Renal cortical epithelial cell (primary cell): ENCODE measurements at places on chromosomes 16 and 17.

- no peak for DNase-seq
These were observed 62.4 kb upstream of the TBX2 start for GRCh38 chr17:61337290-61337689.

DNA sequence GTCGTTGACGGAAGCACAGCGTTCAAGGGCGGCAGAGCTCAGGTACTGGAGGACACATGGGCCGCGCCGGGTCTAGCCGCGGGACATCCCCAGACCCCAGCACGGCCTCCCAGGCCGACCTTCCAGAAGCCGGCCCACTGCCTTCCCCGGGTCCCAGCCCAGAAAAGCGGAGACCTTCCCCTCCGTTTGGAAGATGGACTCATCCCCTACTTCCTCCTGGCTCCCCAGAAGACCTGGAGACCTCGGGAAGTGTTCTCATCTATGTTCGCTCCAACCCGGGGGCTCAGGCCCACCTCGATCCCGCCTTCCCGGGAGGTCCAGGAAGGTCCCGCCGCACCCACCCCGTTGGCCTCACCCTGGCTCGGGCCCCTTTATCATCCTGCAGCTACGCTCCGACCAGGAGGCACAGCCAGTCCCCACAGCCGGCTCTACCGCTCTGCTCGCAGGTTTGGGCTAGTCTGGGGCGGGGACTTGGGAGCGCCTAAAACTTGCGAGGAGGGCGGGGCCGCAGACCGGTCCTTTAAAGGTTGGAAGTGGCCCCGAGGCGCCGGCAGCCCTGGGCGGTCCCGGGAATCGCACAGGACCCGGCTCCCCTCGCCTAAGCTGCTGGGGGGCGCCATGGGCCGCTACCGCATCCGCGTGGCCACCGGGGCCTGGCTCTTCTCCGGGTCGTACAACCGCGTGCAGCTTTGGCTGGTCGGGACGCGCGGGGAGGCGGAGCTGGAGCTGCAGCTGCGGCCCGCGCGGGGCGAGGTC lies at the start of gene ALOX12:
ALOX12 (plus strand) TSS at position 550 of the 756 bp plus-strand sequence; CDS start at position 619, 69 bp downstream.
- DNase-seq: no peak

DNA sequence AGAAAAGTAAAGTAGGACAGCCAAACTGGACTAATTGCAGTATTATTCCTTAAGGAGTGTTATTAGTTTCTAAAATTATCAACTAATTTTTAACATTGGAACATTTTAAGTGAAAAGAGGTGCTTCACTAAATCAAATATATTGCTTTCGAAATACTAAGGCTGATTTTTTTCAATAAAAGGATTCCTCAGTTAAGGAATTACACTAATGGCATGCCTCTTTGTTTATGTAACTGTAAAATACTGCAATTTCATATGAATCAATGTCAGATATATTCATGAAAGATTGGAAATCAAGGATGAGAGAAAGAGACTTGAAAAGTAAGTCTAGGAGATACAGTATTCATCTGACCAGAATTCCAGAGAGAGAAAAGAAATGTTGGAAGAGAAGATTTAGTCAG lies 129.8 kb downstream of the TANC2 start:
- no peak for DNase-seq

- DNase-seq: no peak
These were observed 79.6 kb downstream of the TMEM132E start for GRCh38 chr17:34658811-34659560.

GRCh38 chr17:17159571-17159970 lies 46.6 kb downstream of the PLD6 start:
- DNase-seq: no peak

DNA sequence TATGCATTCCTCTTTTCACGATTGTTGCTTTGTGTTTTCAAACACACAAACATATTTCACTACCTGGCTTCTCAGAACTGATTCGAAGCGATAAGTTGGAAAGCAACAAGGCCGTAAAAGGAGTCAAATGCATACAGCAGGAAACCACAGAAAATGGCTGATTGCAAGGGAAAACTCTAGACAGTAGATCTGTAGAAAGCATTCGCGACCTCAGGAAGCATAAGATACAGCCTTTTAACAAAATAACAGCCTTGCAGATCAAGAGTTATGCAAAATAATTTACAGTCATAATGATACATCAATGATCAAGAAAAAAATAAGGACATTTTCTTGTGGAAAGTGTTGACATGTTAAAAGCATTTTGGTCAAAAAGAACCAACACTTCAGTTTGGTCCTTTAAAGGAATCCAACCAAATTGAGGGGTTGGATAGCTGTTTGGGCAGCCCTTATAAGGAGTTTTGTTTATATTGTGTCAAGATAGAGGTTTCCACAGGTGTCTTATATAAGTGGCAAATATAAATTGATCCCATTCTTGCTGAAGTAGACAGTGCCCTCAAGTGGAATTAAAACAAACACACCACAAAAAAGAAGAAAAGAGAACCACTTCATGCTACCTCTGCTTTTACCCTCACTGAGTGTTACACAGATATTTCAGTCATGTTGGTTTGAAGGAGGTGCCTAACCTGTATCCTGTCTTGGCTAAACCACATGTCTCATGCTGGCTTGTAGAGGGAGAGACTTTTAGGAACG lies 5.5 kb downstream of the CYLD start:
- DNase-seq: peak; percentile 45

DNA sequence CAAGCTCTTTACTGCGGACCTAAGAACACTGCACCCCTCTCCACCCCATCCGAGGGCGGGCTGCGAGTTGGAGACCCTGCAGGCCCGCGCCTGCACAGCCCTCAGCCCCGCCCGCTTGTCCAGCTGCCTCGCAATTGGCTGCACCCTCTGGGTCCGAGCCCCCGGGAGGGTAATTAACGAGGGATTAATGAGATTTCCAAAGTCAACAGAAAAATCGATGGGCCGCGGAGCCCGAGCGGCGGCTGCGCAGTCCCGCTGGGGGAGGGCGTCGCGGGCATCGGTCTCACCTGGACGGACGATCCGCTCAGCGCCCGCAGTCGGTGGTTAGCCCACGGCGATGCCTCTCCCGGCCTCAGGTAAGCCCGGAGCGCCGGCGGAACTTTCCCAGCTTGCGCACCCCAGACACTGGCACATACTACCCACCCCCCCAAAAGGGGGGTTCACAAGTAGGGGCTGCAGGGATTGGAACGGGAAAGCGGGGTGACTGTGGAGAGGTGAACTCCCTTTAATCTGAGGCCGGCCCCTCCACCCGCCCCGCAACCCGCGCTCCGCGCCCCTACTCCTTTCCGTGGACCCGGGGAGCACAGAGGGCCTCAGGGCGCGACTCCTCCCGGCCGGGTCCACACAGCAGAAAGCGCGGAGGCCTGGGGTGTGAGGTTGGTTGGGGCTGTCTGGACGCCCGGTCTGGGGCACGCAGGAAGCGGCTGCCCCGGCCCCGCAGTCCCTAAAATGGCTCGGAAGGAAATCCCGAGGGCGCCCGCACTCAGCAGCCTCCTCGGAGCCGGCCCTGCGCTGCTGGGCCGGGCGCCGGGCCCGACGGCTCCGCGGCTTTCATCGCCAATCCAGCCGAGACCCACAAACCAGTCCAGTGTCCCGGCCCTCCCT lies at the start of gene OTOP3:
OTOP3 (plus strand) TSS at position 314 of the 885 bp plus-strand sequence; CDS start at position 338, 24 bp downstream.
- DNase-seq: no peak

- no peak for DNase-seq
These were observed 1384.2 kb downstream of the CDH11 start for GRCh38 chr16:63737633-63738032.

- DNase-seq: no peak
These were observed 2.6 kb downstream of the METTL26 start for GRCh38 chr16:633336-634050.

DNA sequence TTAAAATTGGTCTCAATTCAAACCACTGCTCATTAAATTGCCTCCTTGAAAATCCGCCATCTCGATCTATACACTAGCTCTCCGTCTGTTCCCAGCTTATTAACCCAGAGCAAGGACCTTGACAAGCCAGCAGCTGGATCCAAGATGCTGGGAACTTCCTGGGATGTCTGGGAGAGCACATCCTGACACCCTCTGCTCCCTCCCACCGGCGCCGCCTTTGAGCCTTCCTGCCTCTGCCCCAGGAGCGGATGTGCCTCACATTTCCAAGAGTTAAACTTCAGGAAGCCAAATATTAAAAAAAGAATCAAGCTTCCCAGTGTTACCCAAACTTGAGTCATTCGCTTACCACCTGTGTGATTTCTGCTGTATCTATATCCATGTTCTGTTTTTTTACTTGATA lies 107.9 kb downstream of the HAPSTR1 start:
- DNase-seq: no peak

GRCh38 chr17:28511858-28512461 lies 5.8 kb downstream of the FOXN1 start:
- DNase-seq: no peak

DNA sequence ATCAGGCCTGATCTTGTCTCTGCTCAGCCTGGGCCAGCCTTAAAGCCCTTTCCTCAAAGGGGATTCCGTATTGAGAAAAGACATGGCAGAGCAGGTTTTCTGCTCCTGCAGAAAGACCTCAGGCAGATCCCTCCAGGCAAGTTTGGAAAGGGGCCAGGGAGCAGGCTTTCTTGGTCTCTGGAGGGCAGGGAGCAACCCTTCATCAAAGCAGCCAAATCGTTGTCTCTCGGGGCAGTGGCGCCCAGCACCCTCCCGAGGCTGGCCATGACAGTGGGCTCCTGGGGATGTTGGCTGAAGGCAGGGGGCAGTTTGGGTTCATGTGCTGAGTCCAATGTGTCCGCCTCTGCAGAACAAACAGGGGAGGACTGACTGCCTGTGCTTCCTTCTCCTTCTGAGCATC lies 168.4 kb upstream of the WSCD1 start:
- DNase-seq: no peak

DNA sequence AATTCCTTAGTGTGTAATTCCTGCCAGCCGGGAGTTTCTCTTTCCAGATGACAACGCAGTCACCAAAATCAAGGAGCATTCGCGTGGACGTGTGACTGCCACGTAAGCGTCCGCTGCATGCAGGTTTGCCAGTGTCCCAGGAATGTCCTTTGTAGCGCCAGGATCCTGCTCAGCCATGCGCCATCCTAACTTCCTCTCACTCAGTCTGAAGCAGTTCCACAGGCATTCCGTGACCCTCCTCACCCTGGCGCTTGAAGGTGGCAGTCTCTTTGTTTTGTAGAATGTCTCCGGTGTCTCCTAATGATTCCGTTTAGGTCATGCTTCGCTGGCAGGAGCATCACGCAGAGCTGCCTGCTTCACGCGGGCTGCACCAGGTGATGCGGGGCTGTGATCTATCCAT lies 88.6 kb downstream of the RPTOR start:
- DNase-seq: no peak

GRCh38 chr17:78981010-78981888 lies 1.5 kb upstream of the LGALS3BP start:
- no peak for DNase-seq

DNA sequence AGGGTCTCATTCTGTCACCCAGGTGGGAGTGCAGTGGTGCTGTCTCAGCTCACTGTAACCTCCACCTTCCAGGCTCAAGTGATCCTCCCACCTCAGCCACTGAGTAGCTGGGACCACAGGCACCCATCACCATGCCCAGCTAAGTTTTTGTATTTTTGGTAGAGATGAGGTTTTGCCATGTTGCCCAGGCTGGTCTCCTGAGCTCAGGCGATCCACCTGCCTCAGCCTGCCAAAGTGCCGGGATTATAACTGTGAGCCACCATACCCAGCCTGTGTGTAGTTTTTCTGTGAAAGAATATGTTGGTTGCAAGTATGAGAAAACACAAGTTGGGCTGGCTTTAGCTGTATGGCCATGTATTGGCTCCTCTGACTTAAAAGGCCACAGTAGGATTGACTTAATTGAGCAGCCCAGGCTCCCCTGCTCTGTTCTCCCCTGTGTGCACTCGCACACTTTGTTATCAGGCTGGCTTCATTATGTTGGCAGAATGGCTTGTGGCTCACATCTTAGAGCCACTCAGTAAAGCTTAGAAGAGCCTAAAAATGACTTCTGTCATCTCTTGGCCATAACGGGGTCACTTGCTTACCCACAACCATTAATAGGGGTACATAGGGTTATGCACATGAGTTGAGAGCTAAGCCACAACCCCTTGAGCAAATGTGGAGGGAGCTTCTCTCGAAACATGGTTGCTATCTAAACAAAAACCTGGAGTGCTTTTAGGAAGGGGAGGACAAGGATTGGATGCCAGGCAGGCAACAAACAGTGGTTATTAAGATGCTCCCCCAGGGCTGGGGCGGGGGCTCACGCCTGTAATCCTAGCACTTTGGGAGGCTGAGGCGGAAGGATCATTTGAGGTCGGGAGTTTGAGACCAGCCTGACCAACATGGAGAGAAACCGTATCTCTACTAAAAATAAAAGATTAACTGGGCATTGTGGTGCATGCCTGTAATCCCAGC lies 6.1 kb downstream of the HAPSTR1 start:
- DNase-seq: no peak

DNA sequence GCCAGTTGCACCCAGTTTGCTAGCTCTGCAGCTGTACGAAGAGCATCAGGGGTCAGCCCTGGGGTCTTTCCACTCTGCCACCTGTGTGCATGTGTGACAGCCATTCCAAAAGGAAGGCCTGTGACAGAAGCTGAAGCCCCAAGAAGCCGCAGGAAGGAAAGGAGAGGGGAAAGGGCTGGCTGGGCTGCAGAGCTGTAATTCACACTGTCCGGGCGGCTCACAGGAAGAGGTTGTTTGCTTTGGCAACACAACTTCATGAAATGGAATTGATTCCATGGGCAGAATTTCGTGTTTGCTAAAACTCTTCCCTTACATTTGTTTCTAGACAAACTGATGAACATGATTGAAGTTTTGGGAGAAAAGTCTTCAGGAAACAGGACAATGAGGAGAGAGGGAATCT lies 14.8 kb downstream of the TMEM204 start:
- no peak for DNase-seq

DNA sequence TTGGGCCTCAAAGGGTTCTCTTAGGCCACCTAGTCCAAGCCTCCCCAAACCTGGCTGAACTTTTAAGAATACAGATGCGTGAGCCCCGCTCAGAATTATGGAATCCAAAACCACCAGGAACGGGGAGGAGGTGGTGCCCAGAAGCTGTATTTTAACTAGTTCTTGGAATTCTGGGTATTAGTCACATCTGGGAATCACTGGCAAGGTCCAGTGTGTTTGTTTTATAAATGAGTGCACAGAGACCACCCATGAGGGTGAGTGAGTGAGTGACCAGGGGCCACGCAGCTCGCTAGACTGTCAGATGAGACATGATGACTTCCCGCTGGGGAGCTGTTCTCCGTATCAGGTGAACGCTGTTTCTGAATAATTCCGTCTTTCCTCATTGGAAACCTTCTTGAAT lies 14.2 kb downstream of the KLHL36 start:
- no peak for DNase-seq

- peak; percentile 89 for DNase-seq
These were observed 3.1 kb downstream of the CDC6 start for GRCh38 chr17:40290629-40291280.

- no peak for DNase-seq
These were observed 187.7 kb downstream of the CBLN1 start for GRCh38 chr16:49093939-49094338.

GRCh38 chr17:56793957-56794356 lies 39.8 kb downstream of the C17orf67 start:
- no peak for DNase-seq

GRCh38 chr17:64067657-64068056 lies 47.2 kb upstream of the ICAM2 start:
- DNase-seq: peak; percentile 54

- no peak for DNase-seq
These were observed 24.6 kb downstream of the RPH3AL start for GRCh38 chr17:327971-328370.

- DNase-seq: no peak
These were observed 13.6 kb downstream of the PLCD3 start for GRCh38 chr17:45118691-45119090.

GRCh38 chr16:16041196-16041892 lies 91.9 kb downstream of the ABCC1 start:
- DNase-seq: no peak
